ENCODE measurements at places on chromosomes 3 and 15. TPM values are rescaled to one million over a fixed set of nuclear protein-coding genes. Genes with fewer than 3 reads are reported as not detected.
A peak's percentile ranks its signal among the peaks of the same experiment; 100 is the strongest.

- no peak for DNase-seq
These were observed 17.7 kb upstream of the PRR23E start for GRCh38 chr3:127175272-127175671.

DNA sequence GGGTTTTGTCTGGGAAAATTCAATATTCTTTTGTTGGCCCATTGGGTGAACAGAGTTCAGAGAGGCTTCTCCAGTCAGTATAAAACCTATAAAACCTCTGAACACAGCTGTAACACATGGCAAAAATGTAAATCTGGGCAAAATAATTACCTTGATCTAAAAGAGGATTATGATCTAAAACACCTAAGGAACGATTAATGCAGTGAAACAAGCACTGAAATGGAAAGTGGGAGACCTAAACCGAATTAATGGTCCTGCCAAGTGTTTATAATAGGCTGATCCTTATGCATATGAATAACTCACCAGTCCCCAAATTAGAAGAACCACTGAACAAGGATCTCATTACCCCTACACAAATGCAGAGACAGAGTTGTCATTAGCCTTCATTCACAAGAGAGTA is 32.6 kb downstream of the AVEN start:
- DNase-seq: no peak

DNA sequence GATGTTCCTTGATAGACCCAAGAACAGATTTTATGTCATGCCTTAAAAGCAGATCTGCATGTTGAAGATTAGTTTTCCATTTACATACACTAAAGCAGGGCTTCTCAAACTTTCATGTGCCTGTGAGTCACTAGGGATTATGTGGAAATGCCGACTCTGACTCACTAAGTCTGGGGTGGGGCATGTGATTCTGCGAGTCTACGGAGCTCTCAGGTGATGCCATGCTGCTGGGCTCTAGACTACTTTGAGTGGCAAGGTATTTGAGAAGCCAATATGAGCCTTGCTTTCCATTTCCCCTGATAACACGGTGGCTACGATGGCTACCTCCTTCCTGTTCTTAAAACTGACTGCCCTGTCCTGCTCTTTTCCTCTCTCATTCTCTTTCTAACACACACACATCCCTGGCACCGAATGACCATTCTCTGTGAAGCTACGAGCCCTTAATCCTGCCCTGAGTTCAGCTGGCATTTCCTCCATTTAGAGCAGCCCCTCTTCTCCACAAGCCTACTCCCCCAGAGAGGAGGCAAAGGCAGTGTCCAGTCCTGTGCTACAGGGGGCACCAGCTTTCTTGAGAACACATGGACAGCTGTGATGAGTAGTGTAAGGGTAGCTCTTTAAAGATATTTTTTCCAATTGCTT is 39.7 kb upstream of the PYGO1 start:
- peak; percentile 90 for DNase-seq

Gene SLC28A2
- not detected for total RNA-seq

GRCh38 chr15:57684491-57685151 is 21.9 kb upstream of the POLR2M start:
- no peak for DNase-seq

DNA sequence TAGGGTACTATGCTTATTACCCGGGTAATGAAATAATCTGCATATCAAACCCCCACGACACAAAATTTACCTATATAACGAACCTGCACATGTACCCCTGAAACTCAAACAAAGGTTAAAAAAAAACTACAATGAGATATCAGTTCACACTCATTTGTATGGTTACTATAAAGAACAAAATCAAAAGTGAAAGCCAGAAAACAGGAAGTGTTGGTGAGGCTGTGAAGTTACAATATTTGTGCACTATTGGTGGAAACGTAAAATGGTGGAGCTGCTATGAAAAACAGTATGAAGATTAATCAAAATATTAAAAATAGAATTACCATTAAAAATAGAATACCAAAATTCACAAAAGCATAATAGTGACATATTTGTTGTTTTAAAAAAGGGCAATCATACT is 128.9 kb downstream of the ZIC1 start:
- no peak for DNase-seq

Gene KY
- 1.6 TPM for total RNA-seq

Gene LMAN1L
- total RNA-seq: not detected

DNA sequence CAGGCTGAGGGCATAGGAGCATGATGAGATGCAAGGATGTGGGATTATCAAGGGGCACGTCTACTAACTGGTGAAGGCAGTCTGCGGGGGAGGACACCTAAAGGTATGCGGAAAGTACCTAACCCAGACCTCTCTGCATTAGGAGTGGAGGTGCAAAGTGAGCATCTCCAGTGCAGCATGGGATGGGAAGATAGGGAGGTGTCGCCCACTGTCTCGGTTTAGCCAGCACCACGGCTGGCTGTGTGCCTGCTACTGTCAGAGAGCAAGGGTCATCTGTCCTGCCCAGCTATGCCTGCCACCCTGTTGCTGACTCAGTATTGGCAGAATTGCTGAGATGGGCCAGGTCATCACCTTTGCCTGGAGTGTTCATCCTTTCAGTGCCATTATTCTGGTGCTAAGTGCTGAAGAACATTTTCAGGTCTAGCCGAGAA is 40.1 kb downstream of the OXNAD1 start:
- no peak for DNase-seq

Gene MKRN2OS
- not detected for total RNA-seq

Measured in fibroblast of the aortic adventitia (primary cell).